ENCODE measurements at places on chromosomes 2 and 18.

DNA sequence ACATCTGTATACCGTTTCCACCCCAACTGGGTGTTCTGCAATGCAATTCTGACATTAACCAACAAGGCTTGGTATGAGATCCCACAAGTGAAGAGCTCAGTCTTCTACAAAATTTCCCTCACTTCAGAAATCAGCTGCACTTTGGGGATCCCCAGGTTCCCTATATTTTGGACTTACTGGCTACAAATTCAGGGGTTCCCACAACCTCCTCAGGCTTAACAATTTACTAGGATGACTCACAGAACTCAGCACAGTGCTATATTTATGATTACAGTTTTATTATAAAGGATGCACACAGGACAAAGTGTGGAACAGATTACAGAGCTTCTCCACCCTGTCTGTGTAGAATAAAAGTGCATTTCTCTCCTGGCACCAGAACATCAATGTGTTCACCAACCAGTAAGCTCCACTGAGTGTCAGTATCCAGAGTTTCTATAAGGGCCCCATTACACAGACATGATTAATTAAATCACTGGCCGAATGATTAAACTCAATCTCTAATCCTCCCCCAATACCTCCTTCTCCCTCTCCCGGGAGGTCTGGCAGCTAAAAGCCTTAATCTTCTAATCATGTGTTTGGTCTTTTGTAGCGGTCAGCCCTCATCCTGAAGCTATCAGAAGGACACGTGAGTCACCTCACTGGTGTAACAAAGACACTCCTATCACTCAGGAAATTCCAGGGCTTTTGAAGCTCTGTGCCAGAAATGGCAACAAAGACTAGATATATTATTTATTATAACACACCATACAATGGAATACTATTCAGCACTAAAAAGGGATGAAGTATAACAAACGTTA is 84.6 kb downstream of the SLC66A3 start:
- peak; percentile 24 for DNase-seq

DNA sequence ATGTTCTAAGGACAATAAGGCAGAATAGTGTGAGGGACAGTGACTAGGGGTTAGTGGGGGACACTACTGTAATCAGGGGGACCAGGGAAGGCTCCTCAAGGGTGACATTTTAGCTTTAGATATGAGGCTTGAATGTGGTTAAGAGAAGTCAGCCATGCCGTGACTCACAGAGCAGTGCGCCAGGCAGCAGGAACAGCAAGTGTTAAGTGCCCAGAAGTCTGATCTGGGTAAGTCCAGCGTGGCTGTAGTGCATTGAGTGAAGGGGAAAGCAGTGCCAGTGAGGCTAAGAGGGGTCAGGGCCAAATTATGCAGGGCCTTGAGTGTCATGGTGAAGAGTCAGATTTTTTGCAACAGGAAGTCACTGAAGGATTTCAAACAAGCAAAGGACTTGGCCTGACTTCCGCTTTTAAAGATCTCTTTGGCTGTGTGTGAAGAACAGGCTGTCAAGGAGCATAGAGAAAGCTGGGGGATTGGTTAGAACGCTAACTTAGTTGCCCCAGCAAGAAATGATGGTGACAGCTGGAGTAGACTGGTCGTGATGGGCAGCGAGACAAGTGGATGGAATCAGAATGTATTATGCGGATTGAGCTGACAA is 151.5 kb downstream of the MSH2 start:
- no peak for DNase-seq

DNA sequence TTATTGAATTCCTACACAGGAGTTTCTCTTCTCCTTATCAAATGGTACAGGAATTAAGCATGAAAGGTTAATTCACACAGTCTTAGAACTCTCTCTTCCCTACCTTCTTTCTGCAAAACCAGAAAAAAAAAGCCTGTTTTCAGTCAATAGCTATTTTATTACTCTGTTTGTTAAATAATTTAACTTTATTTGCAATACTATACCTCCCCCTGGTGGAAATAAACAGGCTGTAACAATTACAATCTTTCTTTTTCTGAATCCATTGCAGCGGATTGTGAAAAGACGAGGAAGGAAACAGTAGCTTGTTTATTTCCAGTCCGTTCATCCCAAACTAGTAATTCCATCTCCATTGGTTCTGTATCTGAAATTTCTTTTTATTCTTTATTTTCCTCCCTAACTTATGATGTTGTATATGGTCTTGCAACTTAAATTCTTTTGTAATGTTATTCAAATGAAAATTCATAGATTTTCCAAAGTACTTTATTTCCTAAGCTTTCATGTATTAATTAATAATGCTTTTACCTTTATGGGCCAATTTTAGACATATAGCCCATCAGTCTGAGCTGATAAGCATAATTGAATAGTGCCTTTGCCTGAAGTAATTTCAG is 165.2 kb downstream of the SH3BP4 start:
- DNase-seq: peak; percentile 58

DNA sequence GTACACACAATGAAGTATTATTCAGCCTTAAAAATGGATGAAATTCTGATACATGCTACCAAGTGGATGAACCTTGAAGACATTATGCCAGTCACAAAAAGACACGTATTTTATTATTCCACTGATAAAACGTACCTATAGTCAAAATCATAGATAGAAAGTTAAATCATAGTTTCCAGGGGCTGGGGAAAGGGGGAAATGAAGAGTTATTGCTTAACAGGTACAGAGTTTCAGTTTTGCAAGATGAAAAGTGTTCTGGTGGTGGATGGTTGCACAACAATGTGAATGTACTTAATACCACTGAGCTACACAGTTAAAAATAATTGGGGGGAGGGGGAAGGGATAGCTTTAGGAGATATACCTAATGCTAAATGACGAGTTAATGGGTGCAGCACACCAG is 279.0 kb upstream of the STON1 start:
- DNase-seq: peak; percentile 43

GRCh38 chr2:223041527-223042109 is 10.4 kb upstream of the KCNE4 start:
- DNase-seq: peak; percentile 95

DNA sequence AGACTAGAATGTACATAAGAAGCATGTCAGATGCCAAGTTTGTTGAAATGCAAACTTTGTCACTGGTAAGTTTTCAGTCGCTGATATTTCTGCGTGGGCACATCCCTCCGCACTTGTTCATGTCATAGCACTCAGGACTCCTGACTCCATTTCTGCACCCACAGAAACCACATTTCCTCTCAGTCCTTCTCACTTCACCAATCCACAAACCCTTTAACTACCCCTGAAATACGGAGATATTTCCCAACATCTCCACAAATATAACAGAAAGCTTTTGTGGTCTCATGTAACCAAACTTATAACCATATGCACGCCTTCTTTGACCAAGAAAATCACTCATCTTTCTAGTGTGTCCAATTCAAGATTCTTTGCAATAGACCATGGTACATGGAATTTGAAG is 276.9 kb upstream of the ERBB4 start:
- DNase-seq: no peak

DNA sequence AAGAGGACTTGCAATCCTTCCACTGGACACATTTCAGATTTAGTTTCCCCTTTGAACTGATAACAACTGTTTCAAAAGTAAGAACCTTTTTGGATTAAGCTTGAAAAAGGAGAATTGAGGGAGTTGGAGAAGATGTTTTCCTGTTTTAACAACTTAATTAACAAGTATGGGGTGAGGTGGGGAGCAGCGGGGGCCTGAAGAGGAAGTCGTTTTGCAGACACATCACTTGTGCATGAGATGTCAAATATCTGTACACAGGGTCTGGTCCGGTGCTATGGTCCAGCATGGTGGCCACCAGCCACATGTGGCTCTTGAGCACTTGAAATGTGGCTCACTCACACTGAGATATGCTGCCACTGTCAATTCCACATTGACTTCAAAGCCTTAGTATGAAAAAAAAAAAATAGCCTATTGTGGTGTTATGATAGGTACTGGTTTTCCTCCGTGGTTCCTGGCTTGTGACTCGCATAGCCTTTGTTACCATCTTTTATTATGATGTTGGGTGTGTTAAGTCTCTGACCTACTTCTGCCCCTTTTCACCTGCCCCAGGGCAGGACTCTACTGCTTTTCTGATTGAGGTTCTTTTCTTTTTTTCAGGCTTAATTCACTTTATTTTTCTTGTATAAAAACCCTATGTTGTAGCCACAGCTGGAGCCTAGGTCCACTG is 205.5 kb downstream of the BCL2 start:
- no peak for DNase-seq

- no peak for DNase-seq
Measured at GRCh38 chr2:167157523-167157922, 269.2 kb downstream of the XIRP2 start.

GRCh38 chr2:207048416-207048815 is 109.1 kb downstream of the CPO start:
- DNase-seq: no peak

GRCh38 chr18:12377556-12378197 is 650 bp upstream of the AFG3L2 start:
- peak; percentile 97 for DNase-seq

DNA sequence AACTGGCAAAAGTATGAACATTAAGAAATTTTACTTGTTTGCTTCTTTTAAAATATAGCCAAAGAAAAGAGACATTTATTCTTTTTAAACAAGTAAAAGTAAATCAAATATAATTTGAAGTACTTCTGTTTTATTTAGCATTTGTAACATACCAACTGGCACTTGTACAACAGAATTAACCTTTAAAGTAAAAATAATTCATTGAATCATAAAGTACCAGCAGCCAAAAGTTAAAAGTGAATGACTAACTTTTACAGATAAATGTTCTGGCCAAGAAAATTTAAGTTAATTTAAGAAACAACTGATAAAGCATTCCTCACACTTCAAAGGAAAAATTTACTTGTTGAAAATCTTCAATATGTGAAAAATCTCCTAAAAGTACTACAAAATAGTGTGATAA is 23.8 kb downstream of the RTTN start:
- no peak for DNase-seq

DNA sequence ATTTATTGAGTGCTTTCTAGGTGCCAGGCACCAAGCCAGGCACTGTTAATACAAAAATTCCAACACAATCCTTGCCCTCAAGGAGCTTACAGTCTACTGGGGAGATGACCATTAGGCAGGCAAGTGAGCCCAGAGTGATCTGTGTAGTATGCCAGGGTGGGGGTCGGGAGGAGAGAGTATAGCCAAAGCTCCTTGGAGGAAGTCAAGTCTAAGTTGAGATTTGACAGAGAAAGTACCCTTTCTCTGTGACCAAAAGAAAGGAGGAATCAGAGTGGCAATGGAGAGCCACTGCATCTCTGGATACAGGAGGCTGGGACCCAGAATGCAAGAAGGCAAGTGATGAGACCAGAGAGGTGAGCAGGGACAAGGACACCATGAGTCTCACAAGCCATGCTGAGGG is 7.5 kb downstream of the ANKRD53 start:
- DNase-seq: no peak

GRCh38 chr2:236633775-236634560 is 64.3 kb downstream of the ACKR3 start:
- no peak for DNase-seq

DNA sequence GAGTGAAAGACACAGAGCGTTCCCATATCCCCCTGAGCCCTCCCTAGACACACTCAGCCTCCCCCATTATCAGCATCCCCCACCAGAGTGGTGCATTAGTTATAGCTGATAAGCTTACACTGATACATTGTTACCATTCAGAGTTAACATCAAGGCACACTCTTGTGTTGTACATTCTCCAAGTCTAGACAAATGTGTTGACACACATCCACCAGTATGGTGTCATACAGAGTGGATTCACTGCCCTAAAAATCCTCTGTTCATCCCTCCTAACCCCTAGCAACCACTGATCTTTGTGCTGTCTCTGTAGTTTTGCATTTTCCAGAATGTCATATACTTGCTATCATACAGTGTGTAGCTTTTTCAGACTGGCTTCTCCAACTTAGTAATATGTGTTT is 78.0 kb upstream of the RPL31 start:
- DNase-seq: no peak

GRCh38 chr18:78244779-78245178 is 734.8 kb upstream of the SALL3 start:
- DNase-seq: no peak

DNA sequence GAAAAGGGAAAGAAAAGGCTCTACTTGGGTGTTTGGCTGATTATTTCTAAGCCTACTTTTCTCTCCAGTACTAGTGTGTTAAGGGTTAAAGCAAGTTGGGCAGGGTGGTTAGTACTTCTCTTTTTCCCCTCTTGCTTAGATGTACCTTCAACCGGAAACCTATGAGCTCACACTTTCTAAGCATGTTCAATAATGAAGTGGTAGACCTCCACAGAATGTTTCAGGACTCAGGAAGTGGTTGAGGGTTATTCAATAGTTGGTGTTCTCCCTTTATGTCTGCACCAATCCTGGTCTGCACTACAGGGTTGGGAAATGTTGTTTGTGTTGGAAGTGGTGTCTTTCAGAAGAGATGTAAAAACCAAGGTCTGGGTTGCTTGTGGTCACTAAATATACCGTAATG is 137.1 kb downstream of the ZEB2 start:
- DNase-seq: no peak

GRCh38 chr2:100707016-100707947 is 112.7 kb upstream of the NPAS2 start:
- DNase-seq: no peak

GRCh38 chr2:39228413-39229209 is 15.2 kb downstream of the CDKL4 start:
- no peak for DNase-seq

- no peak for DNase-seq
Measured at GRCh38 chr2:120564213-120565094, 171.2 kb upstream of the GLI2 start.

DNA sequence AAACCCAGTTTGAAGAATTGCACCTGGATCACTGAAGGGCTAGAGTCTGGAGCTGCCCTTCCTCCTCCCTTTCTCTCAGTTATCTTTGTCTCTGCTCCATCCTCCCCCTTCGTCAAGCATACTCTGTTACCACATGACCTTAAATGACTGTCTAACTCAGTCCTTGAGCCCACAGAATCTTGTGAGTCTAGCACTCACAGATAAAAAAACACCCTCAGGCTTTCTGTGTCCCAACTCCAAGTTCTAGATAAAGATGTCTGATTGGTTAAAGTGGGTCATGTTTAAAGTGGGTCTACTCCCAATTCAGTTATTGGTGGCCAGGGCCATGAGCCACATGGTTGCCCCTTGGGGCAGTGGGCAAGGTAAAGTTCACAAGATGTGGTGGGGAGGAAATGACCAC is 53.5 kb upstream of the CYP1B1 start:
- DNase-seq: no peak

DNA sequence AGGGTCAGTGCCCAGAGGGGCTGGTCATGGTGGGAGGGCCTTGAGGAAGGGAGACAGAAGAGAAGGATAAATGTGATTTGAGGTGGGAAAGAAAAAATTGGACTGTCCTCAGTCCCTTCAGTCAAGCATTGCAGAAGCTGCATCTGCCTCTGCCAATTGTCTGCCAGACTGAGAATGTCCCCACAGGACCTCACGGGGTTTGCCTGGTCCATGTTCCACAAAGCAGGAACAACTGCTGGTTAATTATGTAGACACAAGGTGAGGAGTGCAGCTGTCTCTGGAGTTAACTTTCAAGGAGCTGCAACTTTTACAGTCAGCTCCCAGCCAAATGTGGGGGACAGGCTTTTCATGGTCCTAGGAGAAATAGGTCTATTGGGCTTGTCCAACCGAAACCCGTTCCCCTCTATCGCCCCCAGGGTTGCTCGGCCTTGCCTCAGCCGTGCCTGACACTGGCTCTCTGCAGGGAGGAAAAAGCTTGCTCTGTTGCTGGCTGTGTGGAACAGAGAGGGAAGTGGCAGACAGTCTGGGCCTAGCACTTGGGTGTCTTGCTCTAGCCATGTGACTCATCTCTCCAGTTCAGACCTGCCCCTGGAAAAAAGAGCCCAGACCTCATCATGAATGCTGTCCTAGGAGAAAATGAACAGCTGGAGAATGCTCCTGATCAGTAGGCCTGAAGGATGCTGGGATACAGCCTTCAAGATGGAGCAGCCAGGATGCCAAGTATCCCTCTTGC is 31.1 kb upstream of the PAX8 start:
- no peak for DNase-seq
